BJ (cell line): ENCODE measurements at places on chromosomes 1 and 21.

- no peak for DNase-seq
Observed at GRCh38 chr1:27623327-27624212, 11.4 kb downstream of the FGR start.

GRCh38 chr1:219174460-219175211, 958 bp downstream of the LYPLAL1 start:
- peak; percentile 68 for DNase-seq

DNA sequence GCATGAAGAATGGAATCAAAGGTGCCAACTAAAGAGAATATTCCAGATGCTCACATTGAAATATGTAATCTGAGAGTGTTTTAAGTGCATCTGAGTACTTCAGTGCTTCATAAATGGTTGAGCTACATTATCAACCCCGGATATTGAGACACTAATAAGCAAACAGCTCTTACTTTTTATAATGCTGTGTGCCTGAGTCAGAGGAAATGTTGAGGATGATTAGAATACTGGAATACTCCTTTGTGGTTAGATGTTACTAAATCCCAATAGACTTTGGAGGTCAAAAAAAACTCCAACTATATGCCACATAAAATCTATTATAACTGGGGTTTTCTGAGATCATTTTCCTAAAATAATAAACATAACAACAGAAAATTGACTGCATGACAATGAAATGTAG, 12.5 kb upstream of the KCNA3 start:
- peak; percentile 20 for DNase-seq

DNA sequence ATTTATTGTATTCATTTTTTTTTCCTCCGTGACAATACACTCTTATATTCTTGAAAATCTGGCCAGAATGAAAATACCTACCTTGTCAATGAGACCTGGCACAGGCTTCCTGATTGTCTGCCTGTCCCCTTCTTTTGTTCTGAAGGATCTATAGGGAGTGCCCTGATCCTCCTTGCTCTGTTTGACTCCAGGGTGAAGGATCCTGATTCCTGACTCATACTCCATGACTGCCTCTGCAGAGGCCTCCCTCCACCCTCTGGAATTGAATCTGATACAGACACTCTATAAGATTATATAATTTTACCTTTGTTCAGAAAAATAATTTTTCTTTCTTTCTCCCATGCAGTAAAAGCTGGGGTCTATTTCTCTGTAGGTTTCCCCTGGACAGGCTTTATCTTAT, 116.2 kb downstream of the HMCN1 start:
- DNase-seq: no peak

DNA sequence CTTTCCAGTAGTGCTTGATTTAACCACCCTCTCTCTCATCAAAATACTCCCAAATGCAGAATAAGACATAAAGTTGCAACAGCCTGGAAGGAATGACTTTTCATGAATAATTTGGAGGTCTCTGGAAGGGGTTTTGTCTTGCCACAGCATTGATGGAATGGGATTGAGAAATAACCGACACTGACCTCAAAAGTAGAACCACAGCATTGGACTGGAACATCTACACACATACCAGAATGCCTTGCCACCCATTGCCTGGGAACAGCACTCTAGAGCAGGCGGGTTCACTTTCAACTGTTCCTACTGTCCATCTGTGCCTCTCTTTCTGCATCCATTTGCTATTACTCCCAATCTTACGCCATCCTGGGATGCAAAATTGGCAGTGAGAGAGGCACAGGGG, 149.1 kb upstream of the USP24 start:
- no peak for DNase-seq

GRCh38 chr1:68313735-68314134, 81.4 kb upstream of the WLS start:
- DNase-seq: no peak

DNA sequence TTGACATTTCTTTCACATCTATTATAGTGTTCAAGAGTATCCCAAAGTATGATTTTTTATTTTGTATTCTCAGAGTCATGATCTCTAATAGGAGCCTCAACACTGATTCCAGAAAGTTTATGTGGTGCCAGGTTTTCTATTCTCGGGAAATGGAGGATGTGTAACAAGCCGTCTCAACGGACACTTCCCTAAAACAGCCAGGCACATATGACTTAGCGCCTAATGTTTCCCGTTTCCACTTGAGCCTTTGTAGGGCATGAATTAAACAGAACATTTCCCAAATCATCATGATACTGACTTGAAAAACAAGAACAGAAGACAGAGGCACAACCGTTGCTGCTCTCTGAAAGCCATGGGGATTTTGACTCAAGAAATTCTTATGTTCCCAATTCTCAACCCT, 8.0 kb downstream of the CYYR1 start:
- no peak for DNase-seq

DNA sequence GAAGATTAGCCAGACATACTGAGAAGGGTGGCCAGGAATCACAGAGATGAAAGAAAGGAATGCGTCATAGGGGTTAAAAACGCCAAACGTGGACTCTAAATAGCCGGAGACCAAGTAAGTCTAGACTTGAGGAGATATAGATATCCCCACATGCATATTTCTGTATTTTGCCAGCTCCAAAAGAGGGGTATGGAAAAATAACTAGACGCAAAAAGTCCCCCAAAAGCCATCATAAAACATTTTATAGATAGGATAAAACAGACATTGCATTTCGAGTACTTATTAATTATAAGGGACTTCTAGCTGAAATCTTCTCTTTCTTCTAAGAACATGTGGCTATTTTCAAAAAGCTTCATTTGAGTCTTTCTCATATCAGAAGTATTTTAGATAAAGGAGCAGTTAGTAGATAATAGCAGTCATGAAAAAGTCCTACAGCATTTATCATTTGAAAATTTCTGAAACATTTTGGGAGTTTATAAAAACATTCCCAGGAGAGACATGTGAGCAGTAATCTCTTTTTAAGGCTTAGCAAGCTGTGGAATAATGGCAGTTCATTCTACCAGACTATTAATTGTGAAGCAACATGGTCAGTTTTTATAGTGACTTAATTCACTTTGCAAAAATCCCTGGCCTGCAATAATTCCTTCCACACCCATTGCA, 6.1 kb downstream of the KIF26B start:
- no peak for DNase-seq

DNA sequence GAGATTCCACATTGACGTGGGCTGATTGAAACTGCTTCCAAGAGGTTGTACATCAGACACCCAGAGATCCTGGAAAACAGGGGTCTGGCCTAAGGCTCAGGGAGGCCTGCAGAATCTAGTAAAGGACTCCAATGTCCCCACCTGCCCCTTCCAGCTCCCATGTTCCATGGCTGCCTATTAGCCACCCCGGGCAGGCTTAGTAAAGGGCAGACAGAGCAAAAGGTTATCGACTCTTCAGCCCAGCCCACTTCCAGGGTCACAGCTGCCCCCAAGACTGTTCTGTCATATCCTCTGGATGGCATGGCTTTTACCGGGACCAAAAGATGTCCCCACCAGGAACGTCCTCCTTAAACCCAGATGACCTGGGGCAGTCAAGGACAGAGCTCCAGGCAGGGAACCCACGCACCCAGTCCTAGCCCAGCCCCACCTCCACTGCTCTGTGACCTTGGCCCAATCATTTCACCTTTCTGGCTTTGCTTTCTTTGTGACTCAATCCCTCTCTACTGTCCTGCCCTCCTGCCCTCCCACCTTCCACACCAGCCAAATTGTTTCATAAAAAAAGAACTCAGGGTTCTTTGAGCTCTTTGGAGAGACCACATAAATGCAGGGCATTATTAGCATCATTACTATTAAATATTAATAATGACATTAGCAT, 4.8 kb upstream of the CNTN2 start:
- no peak for DNase-seq

GRCh38 chr1:200538179-200538578, 82.4 kb downstream of the KIF14 start:
- no peak for DNase-seq

DNA sequence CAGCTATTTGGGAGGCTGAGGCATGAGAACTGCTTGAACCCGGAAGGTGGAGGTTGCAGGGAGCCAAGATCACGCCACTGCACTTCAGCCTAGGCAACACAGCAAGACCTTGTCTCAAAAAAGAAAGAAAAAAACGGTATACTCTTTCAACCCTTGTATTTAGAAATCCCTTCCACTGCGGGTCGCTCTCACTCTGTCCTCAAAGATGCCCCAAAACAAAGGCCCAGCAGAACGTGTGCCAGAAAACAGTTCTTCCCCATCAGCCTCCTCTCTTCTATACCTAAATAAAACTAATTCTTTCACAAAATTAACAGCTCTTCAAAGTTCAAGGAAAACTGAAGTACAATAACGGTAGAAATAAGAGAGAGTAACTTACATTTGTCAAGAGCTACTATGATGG, 13.2 kb downstream of the SETD4 start:
- no peak for DNase-seq

DNA sequence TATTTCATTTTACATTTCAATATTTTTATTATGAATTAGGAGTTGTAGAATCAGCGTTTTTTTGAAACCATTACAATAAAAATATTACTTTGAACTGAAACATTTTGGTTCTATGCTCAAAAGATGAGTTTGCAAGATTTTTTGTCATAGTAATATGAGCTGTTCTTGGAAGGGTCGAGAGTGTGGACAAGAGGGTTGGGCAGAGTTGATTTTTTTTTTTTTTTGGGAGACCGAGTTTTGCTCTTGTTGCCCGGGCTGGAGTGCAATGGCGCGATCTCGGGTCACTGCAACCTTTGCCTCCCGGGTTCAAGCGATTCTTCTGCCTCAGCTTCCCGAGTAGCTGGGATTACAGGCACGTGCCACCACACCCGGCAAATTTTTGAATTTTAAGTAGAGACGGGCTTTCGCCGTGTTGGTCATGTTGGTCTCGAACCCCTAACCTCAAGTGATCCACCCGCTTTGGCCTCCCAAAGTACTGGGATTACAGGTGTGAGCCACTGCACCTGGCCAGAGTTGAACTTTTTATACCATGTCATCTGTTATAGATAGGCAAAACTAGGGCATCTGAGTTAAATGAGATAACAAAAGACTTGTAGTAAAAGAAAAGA, 3.3 kb downstream of the CACYBP start:
- no peak for DNase-seq

GRCh38 chr1:95994643-95995042, 726.9 kb upstream of the PTBP2 start:
- DNase-seq: no peak

- no peak for DNase-seq
Observed at GRCh38 chr1:155982106-155982505, 3.8 kb upstream of the ARHGEF2 start.

GRCh38 chr1:212621949-212622305, 13.4 kb downstream of the ATF3 start:
- DNase-seq: no peak

- DNase-seq: peak; percentile 19
Observed at GRCh38 chr21:38819719-38820159, 14.0 kb downstream of the ETS2 start.

- no peak for DNase-seq
Observed at GRCh38 chr1:1988061-1988945, 15.3 kb downstream of the CFAP74 start.

GRCh38 chr21:37849506-37850102, 66.7 kb downstream of the KCNJ6 start:
- peak; percentile 64 for DNase-seq

DNA sequence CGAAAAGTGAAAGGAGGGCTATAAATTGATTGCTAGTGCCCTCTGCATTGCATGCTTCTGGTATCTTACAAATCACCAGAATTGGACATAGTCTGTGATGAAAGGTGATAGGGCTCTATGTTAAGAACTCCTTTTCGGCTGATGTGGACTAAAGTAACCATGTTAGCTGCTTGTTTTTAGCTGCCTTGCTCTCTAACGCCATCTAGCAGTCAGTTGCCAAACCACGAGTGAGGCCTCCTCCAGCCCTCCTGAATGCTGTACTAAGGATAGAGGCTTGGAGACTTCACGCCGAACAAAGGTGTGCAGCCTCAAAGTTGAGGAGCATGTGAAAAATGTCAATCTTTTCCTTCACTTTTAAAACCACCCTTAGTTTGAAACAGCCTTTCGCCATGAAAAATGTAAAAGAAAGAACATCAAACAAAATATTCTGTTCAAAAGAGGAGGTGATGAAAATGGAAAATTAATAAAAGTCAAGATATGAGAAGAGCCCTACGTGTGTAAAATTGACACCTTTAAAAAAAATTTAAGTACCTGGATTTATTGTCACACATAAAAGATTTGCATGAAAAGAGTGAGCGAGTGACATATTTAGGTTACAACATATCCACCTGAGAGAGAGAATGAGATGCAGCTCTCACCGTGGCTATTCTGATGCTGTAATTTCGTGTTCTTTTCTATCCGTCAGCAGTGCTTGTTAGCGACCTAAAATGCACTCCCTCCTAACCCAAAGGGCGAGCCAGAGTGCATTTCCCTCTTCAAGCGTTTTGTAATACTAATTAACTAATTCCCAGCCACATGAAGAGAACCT, 8.1 kb downstream of the LRRC53 start:
- no peak for DNase-seq

GRCh38 chr1:43317817-43318471, 17.2 kb downstream of the TIE1 start:
- no peak for DNase-seq

GRCh38 chr1:117511273-117511672, 94.6 kb upstream of the TENT5C start:
- DNase-seq: no peak

GRCh38 chr21:46483300-46484295, 24.9 kb downstream of the DIP2A start:
- DNase-seq: no peak

DNA sequence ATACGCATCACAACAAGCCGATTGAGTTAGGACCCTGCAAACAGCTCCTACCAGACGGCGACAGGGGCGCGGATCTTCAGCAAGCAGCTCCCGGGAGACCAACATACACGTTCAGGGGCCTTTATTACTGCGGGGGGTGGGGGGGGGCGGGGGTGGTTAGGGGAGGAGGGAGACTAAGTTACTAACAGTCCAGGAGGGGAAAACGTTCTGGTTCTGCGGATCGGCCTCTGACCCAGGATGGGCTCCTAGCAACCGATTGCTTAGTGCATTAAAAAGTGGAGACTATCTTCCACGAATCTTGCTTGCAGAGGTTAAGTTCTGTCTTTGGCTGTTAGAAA, 162.0 kb downstream of the RUNX1 start:
- DNase-seq: no peak

- DNase-seq: no peak
Observed at GRCh38 chr1:179742291-179742690, 800 bp upstream of the FAM163A start.

- no peak for DNase-seq
Observed at GRCh38 chr21:42395905-42396651, at the start of gene TMPRSS3. Gene TMPRSS3, minus strand, starts transcription at chr21:42396052. Its CDS starts 635 bp downstream, at chr21:42395417.

DNA sequence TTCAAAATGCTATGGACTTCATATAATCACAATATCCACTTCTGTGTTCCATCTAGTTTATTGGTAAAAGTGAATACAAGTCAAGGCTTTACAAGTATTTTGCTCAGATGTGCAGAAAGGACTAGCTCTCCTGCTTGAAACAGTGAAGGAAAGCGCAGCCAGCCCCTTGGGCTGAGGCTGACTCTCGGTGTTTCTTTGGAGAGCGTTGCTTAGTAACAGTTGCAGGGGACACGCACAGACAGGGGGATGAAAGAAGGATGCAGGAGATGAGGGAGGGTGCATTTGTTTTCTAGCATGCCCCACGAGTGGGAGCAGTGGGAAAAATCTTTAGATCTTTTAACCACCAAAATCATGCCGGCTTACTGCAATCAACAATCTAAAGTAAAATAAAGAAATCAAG, 9.1 kb downstream of the PYCR2 start:
- DNase-seq: no peak

- DNase-seq: no peak
Observed at GRCh38 chr1:224594360-224594759, 21.8 kb upstream of the CNIH3 start.

- no peak for DNase-seq
Observed at GRCh38 chr1:177600321-177600720, 369.5 kb downstream of the SEC16B start.
